ENCODE measurements at places on chromosomes 5 and 9.

- no peak for DNase-seq
Observed at GRCh38 chr5:57940236-57940635, 457.6 kb upstream of the ACTBL2 start.

DNA sequence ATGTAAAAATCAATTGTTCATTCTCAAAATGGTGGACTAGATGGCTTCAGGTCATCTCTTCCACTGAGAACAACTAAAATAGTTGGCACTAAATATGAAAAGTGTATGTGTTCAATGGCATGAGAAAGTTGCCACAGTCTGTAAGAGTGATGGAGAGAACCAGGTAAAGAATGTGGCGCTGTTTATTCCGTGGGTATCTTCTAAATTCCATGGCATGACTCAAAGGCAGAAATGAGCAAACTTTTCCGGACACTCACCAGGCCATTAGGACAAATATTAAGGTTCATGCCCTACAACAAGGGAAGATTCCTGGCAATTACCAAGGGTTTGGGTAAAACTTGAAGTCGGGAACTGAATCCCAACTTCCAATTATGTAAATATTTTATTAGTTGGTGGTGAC lies 825.4 kb upstream of the CDH6 start:
- no peak for DNase-seq

DNA sequence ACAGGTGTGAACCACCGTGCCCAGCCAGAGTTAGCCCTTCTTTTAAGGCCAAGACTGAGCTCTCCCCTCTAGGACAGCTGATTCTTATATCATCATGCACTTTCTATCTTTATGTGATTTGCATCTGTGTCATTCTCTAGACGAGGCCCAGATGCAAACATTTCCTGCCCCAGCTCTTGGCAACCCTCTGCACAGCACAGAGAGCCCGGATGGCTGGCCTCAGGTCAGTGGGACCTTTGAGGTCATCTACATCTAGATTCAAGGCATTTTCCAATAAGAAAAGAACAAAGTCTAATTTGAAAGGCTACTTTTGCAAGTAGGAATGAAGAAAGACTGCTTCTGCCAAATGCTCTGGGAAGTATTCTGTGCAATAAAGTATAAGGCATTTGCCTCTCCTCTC lies 109.0 kb upstream of the DAB2 start:
- no peak for DNase-seq

GRCh38 chr5:137631453-137631852 lies 104.4 kb downstream of the KLHL3 start:
- no peak for DNase-seq

DNA sequence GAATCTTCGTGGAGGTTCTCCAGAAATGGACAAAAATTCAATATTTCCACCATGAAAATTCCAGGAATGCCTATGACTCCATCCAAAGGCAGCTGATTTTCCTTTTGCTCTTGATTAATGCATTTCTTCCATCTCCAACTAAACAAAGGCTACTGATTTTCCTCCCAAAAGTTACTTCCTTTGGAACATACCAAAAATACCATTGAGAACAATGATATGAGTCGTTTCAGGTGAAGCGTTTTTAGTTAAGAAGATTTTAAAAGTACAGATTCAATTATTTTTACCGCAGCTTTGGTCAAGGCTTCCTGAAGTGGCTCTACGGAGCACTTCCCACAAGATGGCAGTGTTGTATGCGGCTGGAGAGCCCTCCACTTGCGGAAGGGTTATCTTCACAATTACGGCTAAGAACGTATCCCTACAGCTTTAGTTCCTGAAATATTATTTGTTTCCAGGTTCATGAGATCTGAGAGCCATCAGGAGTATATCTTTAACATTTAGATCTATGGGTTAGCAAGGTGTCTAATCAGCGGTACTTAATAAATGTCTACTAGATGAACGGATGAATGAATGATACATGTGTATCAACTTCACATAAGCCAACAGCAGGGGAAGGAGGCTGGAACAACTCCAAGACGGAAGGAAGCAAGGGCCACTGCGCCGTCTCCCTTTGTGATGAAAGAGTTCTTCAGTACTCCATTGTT lies 35.9 kb upstream of the ARSB start:
- no peak for DNase-seq

- no peak for DNase-seq
Observed at GRCh38 chr9:134824583-134824982, 56.0 kb upstream of the FCN2 start.

DNA sequence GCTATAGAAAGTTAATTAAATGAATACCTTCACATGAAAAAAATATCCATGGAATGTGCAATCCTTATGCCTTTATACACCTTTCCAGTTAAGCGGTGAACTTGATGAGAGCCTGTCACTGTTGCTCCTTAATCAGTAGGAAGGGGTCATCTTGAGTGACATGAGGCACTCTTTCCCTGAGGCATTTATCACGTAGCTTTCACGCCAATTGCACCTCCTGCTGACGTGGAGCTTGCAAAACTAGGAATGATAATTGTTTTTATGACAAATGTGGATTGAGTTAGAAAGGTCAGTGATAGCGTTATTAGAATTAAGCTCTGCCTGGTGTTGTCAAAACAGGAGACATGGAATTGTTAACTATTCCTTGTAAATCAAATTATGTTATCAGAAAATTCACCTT lies 79.7 kb downstream of the SLF1 start:
- DNase-seq, result no peak

DNA sequence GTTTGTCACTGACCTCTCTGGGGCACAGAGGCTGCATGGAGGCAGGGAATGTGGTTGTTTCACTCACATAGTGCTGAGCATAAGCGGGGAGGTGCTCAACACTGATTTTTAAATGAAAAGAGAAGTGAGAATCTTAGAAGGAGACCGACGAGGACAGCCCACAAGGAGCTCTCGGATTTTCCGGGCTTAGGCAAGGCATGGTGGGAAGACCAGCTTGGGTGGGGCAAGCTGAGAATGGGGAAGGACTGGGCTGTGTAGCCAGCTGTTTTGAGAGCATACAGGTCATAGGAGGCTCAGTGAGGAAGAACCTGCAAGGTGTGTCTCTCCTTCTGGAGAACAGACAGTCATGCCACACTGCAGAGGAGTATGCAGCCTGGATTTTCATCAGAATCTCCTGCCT lies 86.0 kb upstream of the TNFSF8 start:
- no peak for DNase-seq

DNA sequence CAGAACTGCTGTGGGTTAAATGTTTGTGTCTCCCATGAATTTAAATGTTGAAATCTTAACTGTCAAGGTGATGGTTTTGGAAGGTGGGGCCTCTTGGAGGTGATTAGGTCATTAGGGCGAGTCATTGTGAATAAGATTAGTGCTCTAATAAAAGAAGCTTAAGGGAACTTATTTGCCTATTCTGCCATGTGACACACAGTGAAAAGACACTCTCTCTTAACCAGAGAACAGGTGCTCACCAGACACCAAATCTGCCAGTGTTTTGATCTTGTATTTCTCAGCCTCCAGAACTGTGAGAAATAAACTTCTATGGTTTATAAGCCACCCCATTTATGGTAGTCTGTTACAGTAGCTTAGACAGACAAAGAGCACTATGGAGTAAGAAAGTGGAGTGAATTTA lies 117.9 kb upstream of the SV2C start:
- no peak for DNase-seq

DNA sequence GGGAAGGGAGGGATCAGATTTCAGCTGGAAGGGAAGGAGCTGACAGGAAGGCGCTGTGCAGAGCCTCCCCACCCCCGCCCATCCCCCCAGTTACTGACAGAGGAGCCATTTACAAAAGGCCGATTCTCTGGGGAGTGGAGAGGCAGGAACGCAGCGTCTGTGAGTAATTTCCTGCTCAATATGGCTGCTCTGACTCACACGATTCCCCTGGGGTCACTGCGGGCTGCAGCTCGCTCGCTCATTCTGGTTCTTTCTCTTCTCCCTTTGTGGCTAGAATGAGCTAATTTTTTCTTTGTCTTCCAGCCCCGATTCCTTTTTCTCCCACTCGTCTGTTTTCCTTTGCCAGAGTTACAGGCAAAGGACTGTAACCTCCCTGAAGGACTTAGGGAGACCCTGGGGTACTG lies 28.8 kb downstream of the PTPA start:
- DNase-seq, result peak; percentile 93

GRCh38 chr5:124706051-124706450 lies 40.4 kb downstream of the ZNF608 start:
- DNase-seq, result no peak

DNA sequence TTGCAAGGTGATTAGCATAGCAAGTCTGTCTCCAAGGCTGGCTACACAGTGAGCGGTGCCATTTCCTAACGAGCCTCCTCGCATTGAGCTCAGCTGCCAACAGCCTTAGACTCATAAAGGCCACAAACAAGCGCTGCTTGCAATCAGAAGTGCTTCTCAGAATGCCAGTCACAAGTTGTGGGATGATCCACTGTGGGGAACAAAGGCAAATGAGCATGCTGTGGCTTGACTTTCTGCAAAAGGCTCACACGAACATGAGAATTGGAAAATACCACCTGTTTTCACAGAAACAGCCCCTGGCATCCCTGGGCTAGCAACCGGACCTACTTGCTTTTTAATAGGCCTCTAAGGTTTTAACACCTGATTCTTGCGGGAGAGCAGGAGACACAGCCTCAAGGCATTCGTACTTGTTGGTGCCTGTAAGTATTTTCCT lies 215.5 kb downstream of the FANCC start:
- no peak for DNase-seq

DNA sequence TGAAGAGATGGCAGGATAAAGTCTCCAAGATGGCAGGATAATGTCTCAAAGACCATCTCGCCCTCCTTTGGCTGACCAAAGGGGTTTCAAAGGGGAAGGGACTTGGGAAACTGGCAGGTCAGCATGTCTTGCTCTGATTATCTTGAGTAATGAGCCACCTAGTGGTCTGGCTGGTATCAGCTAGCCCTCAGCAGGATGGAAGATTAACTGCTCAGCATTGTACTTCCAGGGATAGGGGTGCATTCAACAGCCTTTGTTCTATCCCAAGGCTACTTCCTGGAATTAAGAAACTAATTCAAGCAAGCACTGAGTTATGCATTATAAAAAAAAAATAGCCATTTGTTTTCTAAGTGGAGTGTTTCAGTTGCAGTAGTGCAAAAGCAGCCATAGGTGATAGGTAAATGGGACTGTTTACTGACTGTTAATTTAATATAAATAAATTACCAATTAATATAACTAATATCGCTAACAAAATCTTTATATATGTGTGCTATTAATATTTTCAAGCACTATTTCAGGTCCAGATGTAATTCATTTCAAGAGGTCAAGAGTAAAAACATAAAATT lies 555.5 kb downstream of the CDH9 start:
- no peak for DNase-seq

GRCh38 chr5:141484641-141485311 lies at the start of gene PCDHGC4:
TSS of gene PCDHGC4 (plus strand) at chr5:141485030. CDS start at chr5:141485174, 144 bp downstream.
- DNase-seq, result no peak

DNA sequence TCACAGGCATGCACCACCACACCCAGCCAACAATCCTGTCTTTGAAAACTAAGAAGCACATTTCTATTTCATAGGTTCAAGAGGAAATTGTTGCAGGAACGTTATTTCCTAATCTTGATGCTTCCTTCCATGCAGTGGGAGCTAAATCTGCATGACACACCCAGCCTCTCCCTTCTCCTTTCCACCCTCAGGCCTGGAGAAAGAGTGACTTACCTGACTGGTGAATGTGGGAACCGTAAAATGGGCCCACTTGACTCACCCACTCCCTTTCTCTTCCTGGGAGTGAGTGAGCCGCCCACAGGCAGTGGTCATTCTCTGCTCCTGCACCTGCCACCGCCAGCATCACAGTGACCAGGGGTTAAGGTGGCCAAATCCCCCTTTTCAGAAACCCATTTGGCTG lies 78.2 kb downstream of the C9orf50 start:
- no peak for DNase-seq

- DNase-seq, result no peak
Observed at GRCh38 chr5:11468334-11469039, 435.8 kb downstream of the CTNND2 start.

- DNase-seq, result no peak
Observed at GRCh38 chr9:137078701-137079400, 1.5 kb downstream of the UAP1L1 start.

DNA sequence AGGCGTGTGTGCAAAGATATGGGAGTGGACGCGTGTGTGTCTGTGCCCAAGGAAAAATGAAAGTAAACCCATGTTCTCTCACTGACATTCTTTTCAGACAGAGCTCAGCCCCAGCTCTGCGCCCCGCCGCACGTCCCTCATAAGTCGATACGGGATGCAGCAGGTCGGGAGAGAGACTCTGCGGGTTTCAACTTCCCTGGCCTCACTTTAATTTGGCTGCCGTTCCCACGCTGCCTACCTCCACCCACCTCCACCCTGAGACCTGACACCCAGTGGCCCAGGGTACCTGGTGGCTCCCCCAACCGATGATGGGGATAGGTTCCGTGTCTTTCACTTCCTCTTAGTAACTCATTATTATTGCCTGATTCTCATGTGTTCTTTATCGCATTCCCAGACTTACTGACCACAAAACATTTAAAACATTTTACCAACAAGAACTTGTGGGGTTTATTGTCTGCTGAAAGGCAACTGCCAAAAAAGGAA lies 19.4 kb downstream of the LHX2 start:
- peak; percentile 76 for DNase-seq

- DNase-seq, result peak; percentile 58
Observed at GRCh38 chr5:142977363-142978051, 207.3 kb downstream of the ARHGAP26 start.

DNA sequence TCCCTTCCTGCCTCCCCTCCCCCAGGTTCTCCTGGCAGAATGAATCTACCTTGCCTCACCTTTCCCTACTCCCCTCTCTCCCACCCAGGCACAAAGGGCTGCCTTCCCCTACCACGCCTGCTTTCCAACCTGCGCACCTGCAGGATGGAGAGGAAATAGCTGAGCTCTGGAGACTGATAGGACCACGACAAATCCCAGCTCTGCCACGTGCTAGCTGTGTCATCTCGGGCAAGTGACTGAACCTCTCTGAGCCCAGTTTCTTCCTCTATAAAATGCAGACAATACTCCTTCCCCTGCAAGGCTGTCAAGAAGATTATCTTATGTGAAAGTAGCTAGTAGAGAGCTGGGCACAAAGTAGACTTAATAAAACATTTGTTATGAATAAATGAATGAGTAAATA lies 31.2 kb upstream of the PTGS1 start:
- no peak for DNase-seq

DNA sequence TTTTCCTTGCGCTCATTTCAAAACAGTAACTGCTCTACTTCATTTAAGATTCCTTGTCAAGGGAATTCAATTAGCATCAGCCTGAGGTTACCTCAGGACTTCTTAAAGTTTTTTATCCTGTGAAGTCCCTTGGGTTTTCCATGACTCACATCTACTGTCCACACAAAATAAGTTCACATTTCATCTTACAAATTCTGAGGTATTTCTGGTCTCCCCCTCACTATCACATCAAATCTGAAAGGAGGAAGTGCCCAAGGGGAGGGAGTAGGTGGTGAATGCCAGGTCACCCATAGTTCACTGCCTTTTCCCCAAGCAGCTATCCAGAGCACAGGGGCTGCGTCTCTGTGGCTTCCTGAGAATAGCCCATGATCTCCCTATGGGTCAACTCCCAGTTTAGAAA lies 227.1 kb upstream of the NREP start:
- DNase-seq, result no peak

- no peak for DNase-seq
Observed at GRCh38 chr5:132777209-132778069, at the start of gene SEPTIN8. TSS of gene SEPTIN8 (minus strand) at chr5:132777239. CDS start at chr5:132777137, 102 bp downstream.
